ENCODE measurements at places on chromosomes 12 and 14.

- no peak for DNase-seq
These were observed 197.5 kb downstream of the TSPAN9 start for GRCh38 chr12:3274664-3275063.

GRCh38 chr14:69606258-69607184 lies 4.9 kb upstream of the SUSD6 start:
- DNase-seq, result no peak

GRCh38 chr12:53736592-53736991 lies 9.3 kb upstream of the CALCOCO1 start:
- no peak for DNase-seq

GRCh38 chr12:120468821-120469449 lies 613 bp downstream of the SRSF9 start:
- peak; percentile 55 for DNase-seq

DNA sequence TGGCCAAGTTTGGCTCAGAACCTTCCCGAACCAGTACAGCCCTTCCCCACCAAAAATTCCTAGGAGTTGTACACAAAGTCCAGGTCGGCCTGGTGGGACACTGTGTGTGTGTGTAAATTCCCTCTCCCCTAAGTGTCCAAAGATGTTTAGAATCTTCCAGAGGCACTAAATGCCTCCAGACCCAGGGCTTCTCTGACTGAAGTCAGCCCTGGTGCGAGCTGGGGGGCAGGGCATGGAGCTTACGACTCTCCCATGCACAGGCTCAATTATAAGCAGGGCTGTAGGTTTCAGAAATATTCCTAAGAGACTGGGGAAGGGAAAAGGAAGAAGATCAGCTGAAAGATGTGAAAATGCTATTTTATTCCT lies 106.9 kb upstream of the ATF7IP start:
- peak; percentile 26 for DNase-seq

Data from hippocampal formation (tissue), 2 donors.